Activated CD8-positive, alpha-beta memory T cell treated with anti-CD3 and anti-CD28 coated beads for 24 hours (primary cell): ENCODE measurements at places on chromosomes 5 and 9.

DNA sequence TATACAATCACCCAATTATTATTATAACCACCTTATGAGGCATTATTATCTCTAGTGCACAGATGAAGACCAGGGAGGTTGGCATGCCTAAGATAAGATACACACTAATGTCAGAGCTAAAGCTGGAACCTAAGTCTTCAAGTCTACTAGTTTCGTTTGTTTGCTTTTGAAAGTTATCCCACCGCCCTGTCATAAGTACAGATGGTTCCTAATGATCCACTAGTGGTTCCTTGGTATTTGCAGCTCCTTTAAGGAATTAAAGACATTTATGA is 14.1 kb downstream of the NDUFA8 start:
- DNase-seq, result no peak

- no peak for DNase-seq
These were observed 119.8 kb downstream of the TENT4A start for GRCh38 chr5:6832994-6833393.

- DNase-seq, result no peak
These were observed 194.8 kb downstream of the TSSK1B start for GRCh38 chr5:113240032-113240431.

DNA sequence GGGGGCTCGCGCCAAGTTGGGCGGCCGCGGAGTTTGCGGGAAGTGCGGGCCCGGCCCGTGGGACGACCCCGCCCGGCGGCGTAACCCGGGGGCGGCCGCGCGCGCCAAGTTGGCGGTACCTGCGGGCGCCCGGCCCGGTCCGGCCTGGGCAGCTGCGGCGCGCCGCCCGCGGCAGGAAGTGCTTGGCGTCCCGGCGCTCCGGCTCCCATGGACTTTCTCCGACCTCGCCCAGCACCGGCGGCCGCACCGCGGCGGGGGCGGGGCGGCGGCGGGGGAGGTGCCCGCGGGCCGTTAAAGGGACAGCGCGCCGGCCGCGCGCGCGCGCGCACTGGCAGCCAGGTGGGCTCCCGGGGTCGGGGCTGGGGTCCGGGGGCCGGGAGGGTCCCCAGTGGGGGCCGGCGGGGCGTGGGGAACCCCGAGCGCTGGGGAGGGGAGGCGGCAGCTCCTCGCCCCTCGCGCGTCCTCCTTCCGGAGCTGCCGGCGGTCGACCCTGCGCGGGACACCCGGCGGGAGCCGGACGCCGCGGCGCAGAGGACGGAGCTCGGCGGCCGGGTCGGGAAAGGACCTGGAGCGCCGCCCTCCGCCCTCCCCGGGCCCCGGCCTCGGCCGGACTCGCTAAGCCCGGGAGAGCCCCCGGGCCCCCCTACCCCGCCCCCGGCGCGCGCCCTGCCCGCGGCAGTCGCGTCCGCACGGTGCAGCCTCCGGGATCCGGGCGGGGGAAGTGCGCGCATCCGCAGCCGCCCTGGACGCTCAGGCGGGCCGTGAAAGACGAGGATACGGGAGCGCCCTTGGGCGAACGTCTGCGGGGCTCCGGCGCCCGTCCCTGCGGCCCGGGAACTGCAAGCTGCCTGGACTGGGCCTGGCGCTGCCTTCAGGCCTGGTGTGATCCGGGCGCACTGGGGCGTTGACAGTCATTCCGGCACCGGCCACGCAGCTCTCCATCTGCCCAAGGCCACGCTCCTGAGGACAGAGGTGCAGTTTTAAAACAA is at the start of gene NACC2:
Gene NACC2, minus strand, starts transcription at position 220 of the 989 bp plus-strand sequence. CDS start 44,768 bp downstream, outside the sequence.
- DNase-seq, result peak; percentile 75

DNA sequence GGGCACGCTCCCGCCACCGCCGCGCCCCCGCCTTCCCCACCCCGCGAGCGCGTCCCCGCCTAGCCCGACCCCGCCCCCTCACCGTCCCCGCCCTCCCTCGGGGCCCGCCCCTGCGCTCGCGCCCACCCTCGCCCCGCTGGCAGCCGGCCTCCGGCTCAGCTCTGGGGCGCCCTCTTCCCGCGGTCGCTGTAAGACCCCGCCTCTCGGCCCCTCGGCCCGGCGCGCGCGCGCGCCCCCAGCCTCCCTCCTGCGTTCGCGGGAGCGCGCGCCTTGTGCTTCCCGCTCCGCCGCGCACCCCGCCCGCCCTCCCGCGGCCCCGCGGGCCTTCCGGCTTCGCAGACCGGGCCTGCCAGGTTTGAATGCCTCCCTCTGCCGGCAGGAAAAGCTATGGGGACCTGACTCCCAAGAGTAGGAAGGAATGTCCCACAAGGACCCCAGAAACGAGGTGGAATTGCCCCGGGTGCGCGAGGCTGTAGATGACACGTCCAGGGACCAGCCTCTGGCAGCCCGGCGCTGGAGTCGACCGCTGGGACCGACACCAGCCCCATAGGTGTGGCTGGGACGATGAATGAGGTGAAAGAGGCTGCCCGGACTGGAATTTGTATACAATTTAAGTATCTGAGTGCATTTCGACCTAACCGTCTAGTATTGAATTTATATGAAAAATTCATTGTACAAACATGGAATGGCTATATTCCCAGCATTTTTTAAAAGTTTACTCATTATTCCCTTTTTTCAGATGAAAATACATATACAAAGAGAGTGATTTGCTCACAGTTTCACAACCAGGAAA is 416 bp upstream of the PTBP3 start:
- DNase-seq, result peak; percentile 96

DNA sequence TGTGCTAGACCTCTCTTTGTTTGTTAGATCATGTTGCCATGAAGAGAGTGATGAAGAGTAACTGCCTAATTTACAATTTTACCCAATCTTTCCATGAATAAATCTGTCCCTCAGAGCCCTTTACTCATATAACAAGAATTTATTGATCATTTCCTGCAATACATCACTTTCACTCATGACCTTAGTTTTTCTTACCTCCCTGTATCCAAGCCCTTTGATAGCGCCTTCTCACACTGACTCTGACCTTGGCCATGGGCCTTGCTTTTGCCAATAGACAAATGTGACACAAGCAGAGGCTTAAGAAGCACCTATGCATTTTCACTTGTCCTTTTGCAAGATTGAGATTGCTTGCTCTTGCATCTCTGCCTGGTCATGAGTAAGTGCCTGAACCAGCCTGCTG is 288.1 kb downstream of the NNT start:
- no peak for DNase-seq

DNA sequence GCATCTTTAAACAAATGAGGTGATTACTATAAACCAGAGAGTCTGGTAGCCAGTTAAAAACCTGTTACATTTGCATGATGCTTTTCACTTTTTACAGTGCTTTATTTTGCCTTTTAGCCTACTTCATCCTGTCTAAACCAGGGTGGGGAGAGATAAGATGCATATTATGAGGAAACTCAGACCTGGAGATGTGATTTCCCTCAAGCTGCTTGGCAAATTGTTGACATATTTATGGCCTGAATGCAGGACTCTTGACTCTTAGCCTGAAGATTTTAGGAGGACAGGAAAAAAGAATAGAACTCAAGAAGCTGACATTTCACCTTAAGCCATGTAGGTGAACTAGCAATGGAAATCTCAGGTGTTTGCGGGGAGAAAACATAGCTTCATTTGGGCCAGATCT is 202.8 kb downstream of the NMUR2 start:
- no peak for DNase-seq

DNA sequence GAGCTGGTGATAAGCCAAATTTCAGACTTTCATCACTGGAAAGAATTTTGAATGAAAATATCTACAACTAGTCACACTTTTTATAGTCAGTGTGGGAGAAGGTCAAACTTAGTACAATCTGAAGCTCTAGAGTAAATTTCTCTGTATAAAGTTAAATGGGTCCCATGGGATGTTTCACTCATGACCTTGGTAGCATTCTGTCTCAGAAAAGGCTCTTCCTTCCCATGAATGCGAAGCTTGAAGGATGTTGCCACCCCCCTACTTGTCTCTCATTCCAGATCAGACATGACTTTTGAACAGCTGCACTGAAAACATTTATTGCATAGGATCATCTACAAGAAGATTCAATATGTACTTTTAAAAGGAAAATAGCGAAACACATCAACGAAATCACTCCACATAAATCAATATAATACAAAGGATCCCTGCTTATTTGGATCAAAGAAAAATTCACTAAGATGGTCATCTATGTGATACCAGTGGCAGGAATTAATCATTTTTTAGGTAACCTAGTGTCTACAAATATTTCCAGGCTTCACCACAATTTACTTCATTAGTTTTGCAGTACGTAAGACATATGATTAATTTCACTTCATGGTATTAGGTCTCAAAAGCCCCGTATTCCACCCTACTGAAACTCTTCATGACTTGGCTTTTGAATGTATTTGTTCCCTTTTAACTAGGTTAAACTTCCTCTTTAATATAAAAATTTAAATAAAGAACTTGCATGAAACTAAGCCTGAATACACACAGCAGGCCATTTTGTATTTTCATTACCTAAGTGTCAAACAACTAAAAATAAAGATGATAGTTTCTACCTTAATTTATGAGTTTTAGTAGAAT is 4.4 kb downstream of the ST8SIA4 start:
- DNase-seq, result no peak

DNA sequence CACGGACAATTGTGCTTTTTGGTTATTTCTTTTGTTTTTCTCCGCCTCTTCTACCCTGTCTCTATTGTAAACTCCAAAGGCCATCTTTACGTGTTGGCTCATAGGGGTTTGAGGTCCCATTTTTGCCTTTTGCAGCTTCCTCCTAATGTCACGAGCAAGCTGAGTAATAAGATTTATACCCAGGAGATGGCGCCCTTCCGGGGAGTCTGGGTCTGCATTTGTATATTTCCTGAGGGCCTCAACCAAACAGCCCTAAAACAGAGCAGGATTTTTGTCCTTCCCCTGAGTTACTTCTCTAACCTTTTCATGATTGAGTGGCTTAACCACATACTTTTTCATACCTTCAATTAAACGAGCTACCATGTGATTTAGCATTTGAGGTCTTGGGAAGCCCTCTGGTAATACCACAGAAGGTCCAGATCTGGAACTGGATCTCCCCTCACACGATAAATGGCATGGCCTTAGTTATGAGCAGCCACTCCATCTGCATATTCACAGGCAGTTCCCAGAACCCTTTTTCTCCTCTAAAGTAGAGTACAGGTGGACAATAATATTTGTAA is 11.2 kb upstream of the CFAP95 start:
- no peak for DNase-seq

GRCh38 chr9:82332018-82332773 is 343.6 kb downstream of the SPATA31D1 start:
- DNase-seq, result no peak

DNA sequence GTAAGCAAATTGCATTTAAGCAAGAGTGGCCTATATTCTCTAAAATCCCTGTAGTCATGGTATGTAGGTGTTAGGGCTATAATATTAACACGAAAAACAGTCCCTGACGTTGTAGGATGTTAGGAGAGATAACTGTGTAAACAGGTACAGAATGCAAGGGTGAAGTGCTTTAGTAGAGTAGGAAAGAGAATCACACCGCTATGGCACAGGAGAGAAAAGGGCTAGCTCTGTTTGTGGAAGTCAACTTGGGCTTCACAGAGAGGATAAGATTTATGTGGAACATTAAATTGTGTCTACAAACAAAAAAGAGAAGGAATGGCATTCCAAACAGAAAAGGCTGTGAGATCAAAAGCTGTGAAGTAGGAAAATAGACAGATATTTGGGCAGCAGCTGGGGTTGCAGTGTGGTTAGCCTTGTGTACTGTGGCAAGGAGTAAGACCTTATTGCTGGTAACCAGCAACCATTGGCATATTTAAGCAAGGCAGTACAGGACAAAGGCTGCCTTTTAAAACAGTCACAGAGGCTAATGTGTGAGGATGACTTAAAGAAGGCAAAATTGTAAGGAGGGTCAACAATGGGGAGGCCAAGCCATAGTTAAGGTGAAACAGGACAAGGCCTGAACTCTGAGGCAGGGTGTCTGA is 337.5 kb upstream of the ADAMTSL1 start:
- DNase-seq, result no peak

DNA sequence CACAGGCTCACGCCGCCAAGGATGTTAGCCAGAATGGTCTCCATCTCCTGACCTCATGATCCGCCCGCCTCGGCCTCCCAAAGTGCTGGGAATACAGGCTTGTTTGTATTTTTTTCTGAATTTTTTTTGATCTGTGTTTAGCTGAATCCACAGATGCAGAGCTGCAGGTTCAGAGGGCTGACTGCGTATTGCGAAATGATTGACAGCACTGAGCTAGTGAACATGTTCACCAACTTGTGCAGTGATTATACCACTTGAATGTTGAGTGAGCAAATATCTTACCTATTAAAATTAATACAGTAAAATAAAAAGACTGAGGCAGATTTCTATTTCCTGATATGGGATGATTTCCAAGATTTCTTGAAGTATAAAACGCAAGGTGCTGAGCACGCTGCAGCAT is 123.1 kb upstream of the PHYKPL start:
- no peak for DNase-seq

DNA sequence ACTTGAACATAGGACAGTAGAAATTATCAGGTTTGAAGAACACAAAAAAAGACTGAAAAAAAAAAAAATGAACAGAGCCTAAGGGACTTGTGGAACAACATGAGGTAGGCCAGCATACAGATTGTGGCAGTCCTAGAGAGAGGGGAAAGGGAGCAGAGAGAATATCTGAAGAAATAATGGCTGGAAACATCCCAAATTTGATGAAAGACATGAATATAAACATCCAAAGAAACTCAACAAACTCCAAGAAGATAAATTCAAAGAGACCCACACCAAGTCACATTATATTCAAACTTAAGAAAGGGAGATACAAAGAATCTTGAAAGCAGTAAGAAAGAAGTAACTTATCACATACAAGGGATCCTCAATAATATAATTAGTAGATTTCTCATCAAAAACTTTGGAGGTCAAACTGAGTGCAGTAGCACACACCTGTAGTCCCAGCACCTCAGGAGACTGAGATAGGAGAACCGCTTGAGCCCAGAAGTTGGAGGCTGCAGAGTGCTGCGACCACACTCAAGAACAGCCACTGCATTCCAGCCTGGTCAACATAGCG is 9.1 kb downstream of the PLAA start:
- DNase-seq, result no peak

DNA sequence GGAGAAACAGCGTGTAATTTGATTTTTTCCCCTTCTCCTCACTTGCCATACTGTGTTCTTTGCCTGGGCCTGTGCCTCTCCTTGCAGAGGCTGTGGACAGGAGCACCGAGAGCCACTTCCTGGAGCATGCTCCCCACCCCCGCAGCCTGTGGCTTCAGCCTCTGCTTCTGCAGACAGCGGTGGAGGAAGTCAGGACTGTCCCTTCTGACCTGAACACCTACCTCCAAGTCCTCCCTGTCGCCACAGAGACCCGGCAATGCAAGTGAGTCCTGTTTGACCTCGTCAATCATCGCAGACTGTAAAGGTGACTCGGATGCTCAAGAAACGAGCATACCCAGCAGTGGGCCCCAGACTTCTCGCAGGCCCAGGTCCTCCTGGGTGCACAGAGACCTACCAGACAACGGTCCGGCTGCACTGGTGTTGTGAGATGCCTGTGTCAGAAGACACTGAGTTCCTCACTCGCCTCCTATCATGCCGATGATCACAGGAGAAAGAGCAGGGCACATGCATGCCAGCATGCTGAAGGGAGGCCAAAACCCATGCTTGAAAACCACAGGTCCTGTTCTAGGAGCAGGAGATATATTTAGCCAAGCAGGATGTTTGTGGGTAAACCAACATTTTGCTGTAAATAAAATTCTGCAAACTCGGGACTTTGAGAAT is 198.8 kb downstream of the AUH start:
- peak; percentile 85 for DNase-seq

- DNase-seq, result no peak
These were observed 12.7 kb downstream of the BRD3 start for GRCh38 chr9:134054891-134055811.
